Astrocyte (in vitro differentiated cells and primary cell): ENCODE measurements at places on chromosomes 13 and 19.

DNA sequence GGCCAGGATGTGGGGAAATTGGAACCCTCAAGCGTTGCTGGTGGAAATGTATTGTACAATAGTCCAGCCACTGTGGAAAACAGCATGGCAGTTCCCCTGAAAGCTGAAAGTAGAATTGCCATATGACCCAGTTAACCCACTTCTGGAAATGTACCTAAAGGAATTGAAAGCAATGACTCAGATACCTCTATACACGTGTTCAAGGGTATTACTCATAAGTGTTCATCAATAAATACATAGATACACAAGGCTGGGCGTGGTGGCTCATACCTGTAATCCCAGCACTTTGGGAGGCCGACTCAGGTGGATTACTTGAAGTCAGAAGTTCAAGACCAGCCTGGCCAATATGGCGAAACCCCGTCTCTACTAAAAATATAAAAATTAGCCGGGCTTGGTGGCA is 71.9 kb upstream of the IRS2 start:
- no peak for DNase-seq

- DNase-seq, result no peak
Observed at GRCh38 chr13:97076898-97077297, 82.6 kb upstream of the OXGR1 start.

GRCh38 chr19:7643031-7643415 is 6.1 kb downstream of the STXBP2 start:
- no peak for DNase-seq

GRCh38 chr13:63396746-63397145 is 1981.1 kb upstream of the PCDH20 start:
- no peak for DNase-seq

GRCh38 chr19:13790354-13790753 is 4.9 kb upstream of the ZSWIM4 start:
- DNase-seq, result peak; percentile 59
